RPMI7951 (cell line): ENCODE measurements at places on chromosomes 6 and 20. TPM values are rescaled to one million over a fixed set of nuclear protein-coding genes. Genes with fewer than 3 reads are reported as not detected.

DNA sequence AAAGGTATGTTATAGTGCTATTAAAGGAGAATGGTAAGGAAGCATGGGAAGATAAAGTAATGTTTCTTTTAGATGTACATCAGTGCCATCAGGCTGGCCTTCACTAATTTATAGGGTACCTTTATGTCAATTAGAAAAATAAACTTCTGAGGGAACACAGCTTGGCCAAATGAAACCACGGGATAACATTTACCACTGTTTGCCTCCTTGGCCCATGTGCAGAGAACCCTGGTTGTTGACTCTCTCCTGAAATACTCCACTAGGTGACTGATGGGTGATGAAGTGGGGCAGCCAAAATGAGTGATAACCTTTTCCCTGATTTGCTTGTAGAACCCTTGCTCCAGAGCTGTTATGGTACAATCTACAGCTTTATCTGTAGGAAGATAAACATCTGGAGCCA is 9.5 kb downstream of the TRIM38 start:
- DNase-seq = no peak

The ERVFRD-1 gene
- total RNA-seq = not detected in 2 replicates

- DNase-seq = peak; percentile 50
Observed at GRCh38 chr6:1890071-1890470, 280.4 kb downstream of the FOXC1 start.

- DNase-seq = no peak
Observed at GRCh38 chr6:45185403-45186251, 142.5 kb upstream of the RUNX2 start.

DNA sequence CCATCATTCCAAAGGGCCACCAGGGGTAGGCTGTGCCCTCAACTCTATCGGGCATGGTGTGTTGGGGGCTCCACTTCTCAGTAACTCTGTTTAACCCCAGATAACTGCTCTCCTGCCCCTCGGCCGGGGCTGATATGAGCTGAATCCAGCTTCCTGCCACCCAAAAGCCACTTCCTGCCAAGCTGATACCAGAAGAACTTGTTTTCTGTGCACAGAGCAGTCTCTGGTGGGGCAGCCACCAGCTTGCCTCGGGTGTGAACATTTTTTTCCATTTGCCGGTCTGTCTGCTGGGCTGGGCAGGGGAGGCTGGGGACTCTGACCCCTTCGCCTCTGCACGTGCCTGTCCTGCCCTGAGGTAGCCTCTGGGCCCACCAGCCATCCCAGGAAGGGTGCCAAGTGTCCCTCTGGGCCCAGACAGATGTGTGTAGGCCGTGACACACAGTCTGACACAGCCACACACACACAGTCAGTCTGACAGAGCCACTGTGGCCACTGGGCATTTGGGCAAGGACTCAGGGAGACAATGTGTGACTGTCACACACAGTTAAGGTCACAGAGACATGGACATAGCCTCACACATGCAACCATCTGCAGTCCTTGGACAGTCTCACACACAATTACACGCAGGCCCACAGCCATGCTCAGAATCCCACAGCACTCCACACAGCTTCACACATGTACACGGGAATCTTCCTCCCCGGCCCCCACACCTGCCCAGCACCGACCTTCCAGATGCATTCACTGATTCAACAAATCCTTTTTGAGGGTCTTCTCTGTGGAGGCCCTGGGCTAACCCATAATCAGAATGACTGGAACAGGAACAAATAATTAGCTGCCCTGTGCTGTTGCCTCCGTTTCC is 45.1 kb downstream of the NOL4L start:
- no peak for DNase-seq

The NMBR gene
- total RNA-seq = not detected in 2 replicates
